MCF 10A (cell line): ENCODE measurements at places on chromosomes 6 and 20. TPM values are rescaled to one million over a fixed set of nuclear protein-coding genes. Genes with fewer than 3 reads are reported as not detected.

GRCh38 chr6:20266851-20267608 lies 54.8 kb upstream of the MBOAT1 start:
- peak; percentile 61 for DNase-seq

- DNase-seq: no peak
Measured at GRCh38 chr6:69019832-69020231, 384.8 kb downstream of the ADGRB3 start.

DNA sequence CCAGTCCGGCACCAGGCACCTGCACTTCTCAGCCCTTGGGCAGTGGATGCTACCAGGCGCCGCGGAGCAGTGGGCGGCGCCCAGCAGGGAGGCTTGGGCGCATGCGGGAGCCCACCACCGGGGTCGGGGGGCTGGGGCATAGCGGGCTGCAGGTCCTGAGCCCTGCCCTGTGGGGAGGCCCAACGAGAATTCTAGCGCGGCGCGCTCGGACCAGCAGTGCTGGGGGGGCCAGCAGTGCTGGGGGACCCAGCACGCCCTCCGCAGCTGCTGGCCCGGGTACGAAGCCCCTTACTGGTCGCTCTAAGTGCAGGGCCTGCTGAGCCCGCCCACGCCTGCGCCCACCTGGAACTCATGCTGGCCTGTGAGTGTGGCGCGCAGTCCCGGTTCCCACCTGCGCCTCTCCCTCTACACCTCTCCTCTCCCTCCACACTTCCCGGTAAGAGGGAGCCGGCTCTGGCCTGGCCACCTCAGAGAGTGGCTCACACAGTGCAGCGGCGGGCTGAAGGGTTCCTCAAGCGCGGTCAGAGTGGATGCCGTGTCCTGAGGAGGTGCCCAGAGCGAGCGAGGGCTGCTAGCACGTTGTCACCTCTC lies 28.5 kb upstream of the SERPINB1 start:
- no peak for DNase-seq

DNA sequence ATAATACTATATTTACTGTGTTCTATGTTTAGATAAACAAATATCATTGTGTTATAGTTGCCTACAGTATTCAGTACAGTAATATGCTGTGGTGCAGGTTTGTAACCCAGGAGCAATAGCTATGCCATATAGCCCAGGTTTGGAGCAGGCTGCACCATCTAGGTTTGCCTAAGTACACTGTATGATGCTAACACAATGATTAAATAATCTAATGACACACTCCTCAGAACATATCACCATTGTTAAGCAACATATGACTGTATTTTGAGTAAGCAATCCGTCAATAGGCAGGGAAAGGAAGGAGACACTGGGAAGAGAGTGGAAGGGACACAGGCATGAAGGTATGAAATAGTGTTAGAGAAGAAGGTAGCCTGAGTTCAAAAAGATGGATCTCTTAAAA lies 369.9 kb downstream of the PKHD1 start:
- DNase-seq: no peak

GRCh38 chr6:53048431-53049195 lies 16.6 kb upstream of the FBXO9 start:
- DNase-seq: peak; percentile 72

- DNase-seq: no peak
Measured at GRCh38 chr6:131381709-131382093, 191.3 kb upstream of the ARG1 start.

- DNase-seq: no peak
Measured at GRCh38 chr6:13479206-13479800, 8.1 kb downstream of the GFOD1 start.

SLC17A2 gene
- total RNA-seq: not detected in 2 replicates

TRIM39 gene
- 14.7 and 18.6 TPM in 2 replicates for total RNA-seq

CRIP3 gene
- not detected in 2 replicates for total RNA-seq

PSORS1C1 gene
- total RNA-seq: 7.7 and 11.7 TPM in 2 replicates
